ENCODE measurements at places on chromosomes 3 and 15.

DNA sequence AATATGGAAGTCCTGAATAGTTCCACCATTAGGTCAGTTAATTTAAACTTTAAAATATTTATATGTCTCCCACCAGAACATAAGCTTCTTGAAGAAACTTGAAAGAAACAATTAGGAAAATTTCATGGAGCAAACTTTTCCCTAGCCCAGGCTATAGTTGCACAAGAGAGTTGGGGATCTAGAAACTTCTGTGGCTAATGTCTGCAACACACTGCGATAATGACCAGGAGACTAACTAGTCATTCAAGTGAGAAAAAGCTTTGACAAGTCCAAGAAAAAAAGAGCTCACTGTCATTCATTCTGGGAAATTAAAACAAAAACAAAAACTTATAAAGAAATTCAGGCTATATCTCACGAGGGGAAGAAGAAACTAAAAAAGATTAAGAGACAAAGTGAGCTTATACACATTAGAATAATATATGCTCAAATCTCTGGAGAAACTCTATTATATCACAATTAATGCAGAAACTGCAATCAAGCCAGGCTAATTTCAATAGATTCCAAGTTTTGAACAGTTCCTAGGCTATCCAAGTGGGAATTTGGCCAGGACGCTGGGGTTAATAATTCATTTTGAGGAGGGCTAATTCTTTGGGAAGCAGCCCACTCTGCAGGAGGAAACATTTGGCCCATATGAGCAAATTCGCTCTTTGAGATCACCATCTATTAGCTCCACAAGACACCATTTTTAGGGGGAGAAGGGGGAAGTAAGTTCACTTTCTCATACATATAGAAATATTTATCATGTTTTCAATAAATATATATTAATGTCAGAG, 134.6 kb downstream of the MEIS2 start:
- no peak for DNase-seq

- no peak for DNase-seq
These were observed 80.8 kb downstream of the FBN1 start for GRCh38 chr15:48564690-48565089.

- DNase-seq = no peak
These were observed 13.8 kb upstream of the IL16 start for GRCh38 chr15:81182756-81183438.

DNA sequence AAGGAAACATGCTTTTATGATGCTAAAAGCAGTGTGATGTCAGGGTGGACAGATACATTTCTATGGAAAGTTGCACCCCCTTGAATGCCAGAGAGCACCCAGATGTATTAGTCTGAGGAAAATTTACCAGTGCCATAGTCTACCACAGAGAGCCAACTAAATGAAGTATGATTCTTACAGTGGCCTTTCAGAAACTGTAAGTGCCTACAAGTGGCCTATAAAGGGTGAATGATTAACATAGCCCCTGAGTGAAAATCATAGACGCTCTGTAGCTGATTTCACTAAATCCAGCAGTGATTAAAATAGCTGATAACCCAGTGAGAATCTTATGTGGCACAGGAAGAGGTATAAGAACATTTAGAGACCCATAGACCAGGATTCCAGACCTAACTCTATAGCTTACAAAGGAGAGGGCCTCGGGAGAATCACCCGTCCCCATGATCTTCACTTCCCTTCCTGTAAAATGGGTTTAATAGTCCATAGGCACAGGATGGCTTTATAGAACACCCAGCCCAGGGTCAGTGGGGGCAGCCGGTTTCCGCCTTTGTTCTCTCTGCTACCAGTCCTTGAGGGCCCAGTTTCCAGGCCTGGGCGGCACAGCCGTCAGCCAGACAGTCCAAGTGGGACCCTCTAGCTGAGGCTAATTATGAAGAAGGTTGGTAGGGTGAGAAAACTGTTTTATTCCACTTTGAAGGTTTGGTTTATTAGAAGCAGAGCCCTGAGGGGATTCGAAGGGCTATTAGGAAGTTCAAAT, 35.5 kb upstream of the CACNA2D3 start:
- no peak for DNase-seq

DNA sequence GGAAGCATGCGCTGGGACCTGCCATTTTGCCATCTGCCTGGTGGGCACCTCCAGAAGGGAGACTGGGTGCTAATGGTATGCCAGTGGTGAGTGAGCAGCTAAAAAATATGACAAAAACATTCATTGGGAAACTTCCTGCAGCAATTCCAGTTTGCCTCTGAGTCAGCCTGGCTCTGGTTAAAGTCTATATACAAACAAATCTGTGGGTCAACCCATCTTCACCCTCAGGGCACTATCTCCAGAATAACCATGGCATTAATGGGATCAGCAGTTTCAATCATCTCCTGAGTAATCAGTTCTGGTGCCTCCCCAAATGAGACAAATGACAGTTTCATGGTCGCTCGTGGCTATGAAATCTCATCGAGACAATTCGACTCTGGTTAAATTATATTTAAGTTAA, 21.5 kb downstream of the FRMD4B start:
- no peak for DNase-seq

DNA sequence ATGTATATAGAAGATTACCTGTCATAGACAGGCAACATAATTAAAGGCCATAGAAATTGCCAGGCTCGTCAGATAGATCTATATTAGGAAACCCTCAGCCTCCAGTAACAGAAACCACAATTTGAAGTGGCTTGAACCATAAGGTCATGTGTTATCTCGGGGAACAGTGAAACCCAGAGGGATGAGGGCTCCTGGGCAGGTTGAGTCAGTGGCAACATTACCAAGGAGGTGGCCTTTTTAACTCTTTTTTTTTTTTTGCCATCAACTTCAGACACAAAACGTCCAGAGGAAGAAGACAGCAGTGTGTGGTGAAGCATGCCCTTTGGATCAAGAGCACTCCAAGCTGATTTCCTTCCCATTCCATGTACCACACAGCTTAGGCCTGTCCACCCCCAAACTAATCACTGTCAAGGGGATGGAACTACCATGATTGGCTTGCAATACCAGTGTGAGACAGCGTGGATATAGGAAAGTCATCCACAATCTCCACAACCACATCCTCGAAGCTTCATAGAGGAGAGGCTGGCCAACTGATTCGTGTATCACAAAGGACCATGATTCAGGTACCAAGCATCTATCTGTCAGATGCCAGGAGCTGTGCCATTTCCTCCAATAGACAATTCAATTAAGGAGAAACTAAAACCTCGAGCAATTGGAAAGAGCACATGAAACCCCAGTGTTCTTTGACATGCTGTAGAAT, 999 bp upstream of the KIF7 start:
- no peak for DNase-seq

DNA sequence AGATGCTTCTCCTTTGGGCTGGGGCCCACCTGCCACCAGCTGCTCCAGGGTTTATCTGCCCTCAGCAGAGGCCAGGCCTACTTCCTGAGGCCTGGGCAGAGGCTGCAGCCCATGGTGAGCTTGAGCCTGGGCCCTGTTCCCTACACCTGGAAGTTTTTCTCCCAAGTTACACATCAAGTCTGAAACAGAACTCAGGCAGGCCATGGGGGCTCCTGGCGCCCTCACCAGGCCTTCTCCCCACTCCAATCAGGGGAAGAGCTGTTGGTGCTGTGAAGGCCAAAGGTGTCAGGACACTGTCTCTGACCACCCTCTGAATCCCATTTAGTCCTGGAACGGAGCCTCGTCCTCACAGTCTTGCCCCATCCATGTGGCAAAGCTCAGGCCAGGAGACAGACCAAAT, 7.3 kb downstream of the VWA5B2 start:
- no peak for DNase-seq

DNA sequence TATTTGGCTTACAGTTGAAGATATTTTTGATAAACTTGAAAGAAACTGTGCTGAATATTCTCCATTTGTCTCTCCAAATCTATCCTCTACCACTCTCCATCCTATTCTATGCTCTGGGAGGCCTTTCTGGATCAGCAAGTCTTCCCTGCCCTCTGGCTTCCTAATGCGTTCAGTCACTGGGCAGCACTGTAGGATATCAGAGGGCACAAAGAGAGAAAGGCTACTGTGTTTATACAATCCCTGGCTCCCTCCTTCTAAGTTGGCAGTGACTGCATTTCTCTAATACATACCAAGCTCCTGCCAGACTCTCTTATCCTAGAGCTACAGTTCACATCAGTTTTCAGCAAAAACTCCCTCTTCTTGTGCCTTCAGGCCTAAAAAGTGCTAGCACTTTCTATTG, 102.1 kb upstream of the FHIT start:
- no peak for DNase-seq

DNA sequence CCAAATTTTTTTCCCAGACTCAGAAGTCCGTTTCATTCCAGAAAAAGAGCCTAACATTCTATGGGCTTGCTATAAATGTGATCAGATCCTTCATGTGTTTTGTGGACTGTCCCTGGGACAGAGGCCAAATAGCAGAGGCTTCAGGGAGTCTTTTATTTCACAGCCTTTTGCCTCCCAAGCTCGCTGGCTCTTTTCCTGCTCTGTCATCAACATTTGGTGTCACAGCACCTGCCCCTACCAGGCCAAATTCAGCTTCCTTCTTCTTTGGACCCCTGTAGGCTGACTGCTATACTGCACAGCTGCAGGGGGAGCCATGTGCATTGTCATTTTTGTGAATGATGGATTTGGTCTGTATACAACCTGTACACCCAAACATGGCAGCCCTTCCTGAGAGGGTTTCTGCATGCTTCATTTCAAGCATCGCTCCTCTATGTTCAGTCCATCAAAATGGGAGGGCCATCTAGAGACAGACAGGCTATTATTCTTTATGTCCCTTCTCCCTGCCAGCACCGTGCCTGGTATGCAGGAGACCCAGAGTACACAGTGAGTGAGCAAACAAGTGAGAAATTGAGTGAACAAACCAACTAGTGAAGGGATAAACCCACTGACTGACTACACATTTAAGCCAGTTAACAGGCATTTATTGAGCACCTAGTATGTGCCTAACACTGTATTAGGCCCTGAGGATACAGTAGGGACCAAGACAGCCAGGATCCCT, 17.9 kb upstream of the RPP14 start:
- DNase-seq = no peak

DNA sequence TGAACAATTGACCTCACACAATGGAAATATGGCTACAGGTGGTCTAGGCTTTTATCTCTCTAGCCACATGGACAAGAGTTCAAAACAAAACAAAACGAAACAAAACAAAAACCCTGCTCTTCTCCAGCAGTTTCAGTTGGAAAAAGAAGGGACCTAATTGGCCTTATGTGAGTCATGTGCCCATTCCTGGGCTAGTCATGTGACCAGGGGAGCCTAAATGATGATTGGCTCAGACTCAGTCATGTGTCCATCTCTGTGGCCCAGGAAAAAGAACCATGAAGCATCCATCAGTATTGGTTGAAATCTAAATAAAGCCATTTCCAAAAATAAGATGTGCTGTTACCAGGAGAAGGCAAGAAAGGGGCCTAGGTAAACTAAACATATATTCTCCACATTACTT, 96.8 kb downstream of the ANXA2 start:
- DNase-seq = no peak

DNA sequence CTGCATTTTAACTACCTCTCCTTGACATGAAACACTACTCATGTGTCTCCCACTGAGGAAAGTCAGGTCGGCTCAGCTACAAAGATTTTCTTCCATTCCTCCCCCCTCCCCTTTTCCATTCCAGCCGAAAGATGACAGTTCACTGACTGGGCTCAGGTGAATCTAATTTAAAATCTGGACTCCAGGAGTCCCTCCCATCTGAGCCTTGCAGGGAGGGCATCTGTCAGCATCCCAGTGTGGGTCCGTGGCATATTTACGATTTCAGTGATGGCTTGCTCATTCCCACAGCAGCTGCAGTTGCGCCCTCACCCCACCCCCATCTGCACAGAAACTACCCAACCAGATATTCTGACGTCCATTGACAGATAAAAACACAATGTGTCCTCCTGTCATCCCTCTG, 153.7 kb upstream of the ARRDC4 start:
- no peak for DNase-seq
